IPS-NIHi11 (cell line): ENCODE measurements at places on chromosomes 1 and 21.

DNA sequence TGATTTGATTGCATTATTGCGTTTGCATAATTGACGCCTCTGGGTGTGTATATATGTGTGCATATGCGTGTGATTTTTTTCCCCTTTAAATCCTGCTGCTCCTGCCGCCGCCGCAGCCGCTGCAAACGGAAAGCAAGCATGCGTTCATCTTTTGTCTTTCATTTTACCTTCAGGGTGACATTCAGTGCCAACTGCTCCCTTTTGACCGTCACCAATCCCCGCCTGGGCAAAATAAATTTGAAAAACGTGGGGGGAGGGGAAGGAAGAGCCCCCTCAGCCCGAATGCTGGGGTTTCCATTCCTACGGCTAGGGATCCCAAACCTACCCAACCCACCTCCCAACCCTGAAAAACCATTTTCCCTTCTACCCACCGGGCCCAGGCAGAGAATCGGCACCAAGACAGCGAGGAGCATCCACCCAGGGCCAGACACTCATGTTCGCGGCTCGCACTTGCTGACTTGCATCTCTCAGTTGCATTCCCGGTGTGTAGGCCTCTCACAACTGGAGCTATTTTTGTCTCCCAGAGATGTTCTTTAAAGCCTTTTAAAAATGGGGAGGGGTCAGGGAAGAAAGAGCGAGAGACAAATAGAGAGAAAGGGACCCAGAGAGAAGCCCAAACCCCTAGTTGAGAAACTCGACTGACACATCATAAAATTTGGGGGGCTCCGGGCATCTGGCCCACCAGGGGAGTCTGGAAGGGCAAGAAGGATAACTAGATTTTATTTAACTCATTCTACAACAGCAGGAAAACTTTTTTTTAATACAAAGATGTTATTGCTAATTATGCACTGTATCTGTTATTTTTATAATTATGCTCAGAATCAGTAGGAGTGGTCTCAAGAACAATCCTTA, 367.1 kb upstream of the ESRRG start:
- DNase-seq = no peak

DNA sequence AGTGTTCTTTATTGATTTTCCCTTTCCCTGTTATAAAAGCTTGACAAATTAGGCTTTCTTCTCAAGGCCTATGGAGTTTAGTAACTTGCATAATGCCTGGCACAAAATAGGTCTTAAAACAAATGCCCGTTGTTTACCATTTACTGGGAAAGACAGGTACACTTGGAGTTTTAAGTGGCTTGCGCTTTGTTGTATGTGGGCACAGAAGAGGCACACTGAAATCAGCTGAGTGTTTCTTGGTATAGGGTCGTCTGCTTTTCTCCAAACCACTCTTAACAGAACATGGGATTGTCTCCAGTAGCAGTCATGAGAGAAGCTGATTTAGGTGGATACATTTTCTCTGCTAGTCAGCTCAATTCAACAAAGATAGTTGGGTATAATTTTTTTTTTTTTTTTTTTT, 132.5 kb downstream of the SYT14 start:
- no peak for DNase-seq

DNA sequence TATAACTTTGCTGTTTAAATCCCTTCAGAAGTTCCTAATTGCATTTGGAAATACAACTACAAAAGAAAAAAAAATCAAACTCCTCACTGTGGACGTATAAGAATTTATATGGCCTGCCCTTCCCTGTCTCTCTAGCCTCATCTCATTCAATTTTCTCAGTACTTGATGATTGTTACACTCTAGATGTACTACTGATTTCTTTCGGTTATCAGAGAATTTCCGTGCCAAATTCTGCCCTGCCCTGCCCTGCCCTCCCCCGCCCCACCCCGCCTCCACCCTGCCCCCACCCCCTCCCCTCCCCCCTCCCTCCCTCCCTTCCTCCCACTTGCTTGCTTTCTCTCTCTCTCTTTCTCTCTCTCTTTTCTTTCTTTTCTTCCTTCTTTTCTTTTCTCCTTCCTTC, 71.7 kb upstream of the MPC2 start:
- no peak for DNase-seq

- no peak for DNase-seq
Measured at GRCh38 chr1:224675590-224675989, 59.5 kb downstream of the CNIH3 start.

DNA sequence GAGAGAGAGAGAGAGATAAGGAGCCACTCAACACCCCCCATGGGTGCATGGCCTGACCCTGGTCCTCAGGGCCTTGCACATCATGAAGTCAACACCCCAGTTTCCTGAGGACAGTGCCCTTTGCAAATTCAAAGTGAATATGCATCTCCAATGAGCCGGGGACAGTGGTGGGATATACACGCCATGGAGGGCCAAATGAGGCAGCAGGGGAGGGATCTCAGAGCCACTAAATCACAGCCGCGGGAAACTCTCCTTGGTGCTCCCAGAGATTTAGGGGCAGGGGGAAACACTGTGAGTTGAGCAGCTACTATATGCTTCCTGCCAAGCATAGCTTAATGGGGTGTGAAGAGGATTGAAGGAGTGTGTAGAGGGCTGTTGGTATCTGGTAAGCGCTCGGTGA, 35.5 kb downstream of the MATN1 start:
- DNase-seq = no peak

DNA sequence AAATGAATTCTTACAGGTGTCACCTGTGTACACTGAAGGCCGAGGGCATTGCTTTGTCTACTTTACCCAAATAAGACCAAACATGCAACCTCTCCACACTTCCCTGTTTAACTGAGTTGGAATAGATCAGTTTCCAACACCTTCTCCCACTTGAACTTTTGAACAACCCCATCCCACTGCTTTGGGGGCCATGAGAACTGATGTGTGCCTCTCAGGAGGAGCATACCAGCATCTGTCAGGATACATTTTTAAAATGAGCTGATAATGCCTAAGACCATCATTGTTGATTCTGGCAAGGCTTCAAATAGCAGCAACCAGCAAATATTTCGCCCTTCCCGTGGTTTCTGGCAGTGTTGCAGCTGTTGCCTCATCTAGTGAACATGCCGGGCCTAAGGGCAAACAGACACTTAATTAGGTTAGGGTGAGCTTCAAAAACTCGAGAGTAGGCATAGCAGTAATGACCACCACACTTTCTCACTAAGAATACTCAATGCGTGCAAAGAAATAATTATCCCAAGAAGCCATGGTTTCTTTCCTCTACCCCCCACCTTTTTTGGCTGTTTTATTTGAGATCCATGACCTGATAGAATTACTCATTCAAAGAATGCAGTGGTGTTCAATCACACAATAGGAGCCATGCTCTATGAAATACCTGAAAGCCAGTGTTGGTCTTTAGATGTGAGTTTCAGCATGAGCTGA, 63.7 kb downstream of the MAP10 start:
- no peak for DNase-seq

DNA sequence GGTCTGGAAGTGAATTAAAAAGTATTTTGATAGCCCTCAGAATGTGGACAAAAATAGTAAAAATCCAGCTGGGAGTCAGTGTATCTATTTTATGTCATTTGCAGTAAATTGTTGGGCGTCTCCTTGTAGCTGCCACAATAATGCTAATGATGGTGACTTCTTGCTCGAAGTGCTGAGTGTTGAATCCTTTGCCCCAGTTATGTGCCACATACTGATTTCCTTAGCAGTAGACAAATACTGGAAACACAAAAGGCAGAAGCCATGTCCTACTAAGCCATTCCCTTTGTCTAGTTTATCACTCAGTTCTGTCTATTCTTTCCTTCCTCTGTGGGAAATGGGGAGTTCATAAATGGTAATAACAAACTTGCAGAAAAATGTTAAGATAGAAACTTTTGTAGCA, 70.7 kb upstream of the CXADR start:
- no peak for DNase-seq

- DNase-seq = no peak
Measured at GRCh38 chr1:169753549-169753948, 19.7 kb upstream of the SELE start.

GRCh38 chr1:6911974-6912373, 126.7 kb downstream of the CAMTA1 start:
- no peak for DNase-seq

DNA sequence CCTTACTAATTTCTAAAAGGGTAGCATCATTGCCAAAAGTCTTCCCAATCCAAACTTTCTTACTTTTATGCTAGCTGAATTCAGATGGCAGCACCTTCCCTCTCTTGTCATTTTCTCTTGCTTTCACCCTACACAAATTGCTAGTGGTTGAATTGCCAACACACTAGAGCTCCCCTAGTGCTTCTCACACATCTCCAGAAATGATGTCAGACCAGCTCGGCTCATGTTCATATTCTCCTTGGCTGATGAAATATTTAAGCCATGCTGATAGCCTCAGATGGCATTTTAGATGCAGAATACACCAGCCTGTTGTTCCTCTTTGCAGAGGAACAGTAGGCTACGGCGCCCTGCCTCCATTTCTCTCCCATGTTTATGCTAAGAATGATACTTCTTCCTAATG, 256.9 kb downstream of the PTBP2 start:
- DNase-seq = no peak

DNA sequence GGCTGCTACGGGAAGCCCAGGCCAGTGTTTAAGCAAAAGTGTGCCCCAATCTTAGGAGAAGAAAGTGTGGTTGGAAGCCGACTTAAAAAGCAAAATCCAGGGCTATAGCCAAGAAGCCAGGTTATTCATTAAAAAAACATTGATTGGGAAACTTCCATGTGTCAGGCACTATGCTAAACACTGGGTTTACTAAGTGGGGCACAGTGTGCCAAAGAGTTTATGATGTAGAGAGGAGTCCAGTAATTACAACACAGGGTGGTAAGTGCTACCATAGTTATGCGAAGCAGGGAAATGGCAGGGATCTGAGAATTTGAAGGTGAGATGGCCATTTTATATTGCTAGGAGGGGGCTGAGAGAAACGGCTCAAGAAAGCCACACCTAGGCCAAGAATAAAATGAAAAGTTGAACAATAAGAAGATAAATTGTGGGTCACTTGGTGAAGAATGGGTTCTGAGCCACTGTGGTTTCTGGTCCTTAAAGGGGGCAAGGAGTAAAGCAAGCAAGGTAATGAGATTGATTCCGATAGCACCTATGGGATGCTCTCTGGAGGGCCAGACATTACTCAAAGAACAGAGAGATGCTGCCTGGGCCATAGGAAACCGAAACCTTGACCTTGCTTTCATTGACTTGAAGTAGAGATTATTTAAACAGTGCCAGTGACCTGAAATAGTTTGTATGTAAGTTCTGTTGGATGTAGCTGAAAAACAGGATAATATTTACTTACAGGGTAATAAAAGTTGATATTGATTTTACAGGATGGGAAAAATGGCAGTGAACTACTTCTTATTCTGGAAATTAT, 177.8 kb downstream of the GIPC2 start:
- no peak for DNase-seq

DNA sequence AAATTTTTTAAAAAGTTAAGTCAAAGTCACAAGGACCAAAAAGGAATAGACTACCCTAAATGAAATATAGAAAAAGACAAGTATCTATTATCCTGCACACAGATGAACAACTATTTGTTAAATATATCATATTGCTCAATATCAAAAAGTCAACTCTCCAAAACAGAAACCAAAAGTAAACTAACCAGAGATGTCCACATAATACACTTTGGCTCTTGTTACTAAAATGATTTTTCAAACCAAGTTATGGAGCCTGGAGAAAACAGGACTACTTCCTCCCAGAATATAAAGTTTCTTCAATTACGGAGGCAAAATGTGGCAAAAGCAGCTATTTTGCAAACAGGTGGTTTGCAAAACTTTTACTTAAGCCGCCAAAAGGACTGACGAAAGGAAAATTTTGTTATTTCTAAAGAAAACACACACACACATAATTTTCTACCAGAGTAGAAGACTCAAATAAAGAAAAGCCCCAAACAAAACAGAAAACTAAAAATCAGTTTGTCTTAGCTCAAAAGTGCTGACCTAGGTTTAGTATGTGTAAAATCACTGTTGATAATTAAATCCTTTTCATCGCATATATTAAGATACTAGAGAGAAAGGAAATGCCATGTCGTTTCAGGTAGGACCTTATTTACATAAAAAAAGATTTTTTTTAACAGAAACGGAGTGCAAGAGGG, 1.1 kb downstream of the DPYD start:
- DNase-seq = no peak

- no peak for DNase-seq
Measured at GRCh38 chr21:29638138-29638537, 301.7 kb downstream of the GRIK1 start.

DNA sequence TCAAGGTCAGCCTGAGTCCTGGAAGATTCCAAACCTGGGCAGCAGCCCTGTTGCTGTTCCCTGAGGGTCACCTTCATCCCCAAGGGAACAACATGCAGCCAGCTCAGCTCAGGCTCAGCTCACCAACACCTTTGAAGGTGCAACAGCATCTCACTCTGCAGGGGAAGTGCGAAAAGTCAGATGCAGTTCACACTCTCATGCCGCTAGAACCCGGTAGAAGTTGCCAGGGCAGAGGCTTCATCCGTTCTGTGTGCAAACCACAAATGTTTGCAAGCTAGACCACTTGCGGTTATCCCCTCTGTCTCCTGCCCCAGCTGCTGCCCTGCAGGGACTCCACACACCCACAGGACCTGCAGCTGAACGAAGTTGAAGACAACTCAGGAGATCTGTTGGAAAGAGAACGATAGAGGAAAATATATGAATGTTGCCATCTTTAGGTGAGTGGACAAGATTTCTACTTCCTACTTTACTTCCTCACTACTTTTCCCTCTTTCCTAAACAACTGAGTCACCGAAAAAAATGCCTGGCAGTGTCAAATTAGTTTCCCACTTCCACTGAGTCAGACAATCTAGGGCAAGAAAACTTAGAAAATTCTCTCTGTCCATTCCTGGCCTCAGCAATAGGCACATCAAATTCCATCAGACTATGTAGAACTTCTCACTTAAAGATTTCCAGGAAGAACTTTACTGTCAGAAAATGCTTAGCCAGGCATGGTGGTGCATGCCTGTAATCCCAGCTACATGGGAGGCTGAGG, 1.8 kb upstream of the FCRL6 start:
- no peak for DNase-seq

DNA sequence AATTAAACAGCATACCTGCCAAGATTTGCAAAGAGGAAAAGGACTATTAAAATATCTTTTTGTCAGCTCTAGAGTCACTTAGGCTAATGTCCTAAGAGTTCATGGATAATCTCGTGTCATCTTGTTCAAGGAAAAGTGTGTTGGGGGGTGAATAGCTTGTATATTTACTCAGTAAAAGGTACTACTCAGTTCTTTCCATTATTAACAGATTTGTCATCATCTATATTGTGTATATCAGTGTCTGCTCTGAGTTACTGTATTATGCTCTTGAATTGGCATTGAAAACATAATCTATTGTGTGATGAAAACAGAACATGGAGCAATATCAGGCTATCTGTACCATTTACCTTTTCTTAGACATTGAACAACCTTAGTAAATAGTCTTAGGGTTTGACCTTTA, 41.9 kb downstream of the SMG7 start:
- DNase-seq = no peak

GRCh38 chr1:99004254-99004860, 304 bp downstream of the PLPPR5 start:
- no peak for DNase-seq
